ENCODE measurements at places on chromosomes 3 and 15.

GRCh38 chr15:70098461-70099166 is 897 bp upstream of the TLE3 start:
- DNase-seq, result peak; percentile 43

DNA sequence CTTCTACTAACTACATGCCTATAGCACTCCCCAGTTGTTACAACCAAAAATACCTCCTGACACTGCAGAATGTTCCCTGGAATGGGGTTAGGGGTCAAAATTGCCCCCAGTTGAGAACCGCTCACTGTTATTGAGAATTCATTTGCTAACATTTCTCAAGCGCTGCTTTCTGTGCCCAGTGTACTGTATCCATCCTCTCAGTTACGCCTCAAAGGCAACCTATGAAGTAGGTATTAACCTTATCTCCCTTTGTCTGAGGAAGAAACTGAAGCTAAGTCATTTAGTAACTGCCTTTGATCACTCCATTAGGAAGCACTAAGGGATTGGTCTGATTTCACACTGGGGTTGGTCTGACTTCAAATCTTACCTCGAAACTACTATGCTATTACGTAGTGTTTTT is 70.1 kb downstream of the CADPS start:
- no peak for DNase-seq

DNA sequence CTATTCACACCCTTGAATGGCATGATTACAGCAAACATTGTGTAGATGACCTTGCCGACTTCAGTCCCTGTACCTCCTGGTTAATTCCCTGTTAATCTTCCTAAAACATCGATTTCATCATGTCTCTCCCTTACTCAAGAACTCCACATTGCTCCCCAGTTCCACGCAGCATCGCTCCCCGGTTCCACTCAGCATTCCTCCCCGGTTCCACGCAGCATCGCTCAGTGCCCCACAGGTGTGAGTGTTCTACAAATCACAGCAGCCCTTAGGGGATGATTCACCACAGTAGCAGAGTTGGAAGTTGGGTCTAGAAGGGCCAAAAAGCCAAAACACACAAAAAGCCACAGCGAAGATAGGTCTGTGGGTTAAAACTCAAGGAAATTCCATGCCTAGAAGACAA is 8.6 kb upstream of the TNK2 start:
- no peak for DNase-seq

- DNase-seq, result no peak
These were observed 141.3 kb upstream of the UBE2E1 start for GRCh38 chr3:23664459-23664858.

DNA sequence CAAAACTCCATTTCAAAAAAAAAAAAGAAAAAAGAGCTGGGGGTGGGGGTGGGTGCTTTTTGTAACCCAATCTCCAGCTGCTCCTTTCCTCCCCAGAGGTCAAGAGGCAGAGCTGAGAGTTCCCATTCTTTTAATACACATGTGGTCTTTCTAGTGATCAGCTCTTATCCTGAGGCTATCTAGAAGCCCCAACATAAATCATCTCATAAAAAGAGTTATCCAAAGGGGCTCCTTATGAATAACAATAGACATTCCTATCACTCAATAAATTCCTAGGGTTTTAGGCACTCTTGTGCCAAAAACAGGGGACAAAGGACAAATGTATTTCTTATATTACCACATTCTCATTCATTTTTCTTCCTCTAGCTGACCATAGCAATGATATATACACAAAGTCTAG is 25.1 kb upstream of the GAP43 start:
- DNase-seq, result no peak

GRCh38 chr3:43013256-43013655 is 34.1 kb downstream of the GASK1A start:
- DNase-seq, result no peak

DNA sequence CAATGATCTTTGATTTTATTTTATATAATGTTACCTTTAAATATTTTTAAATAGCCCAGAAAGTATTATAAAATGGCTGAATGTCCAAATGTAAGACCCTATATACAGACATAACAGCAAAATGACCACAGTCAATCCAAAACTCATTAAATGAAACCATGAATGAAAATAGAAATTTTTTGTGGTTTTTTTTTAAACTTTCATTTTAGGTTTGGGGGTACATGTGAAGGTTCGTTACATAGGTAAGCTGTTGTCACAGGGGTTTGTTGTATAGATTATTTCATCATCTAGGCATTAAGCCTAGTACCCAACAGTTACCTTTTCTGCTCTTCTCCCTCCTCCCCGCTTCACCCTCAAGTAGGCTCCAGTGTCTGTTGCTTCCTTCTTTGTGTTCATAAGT is 108.8 kb downstream of the FAIM start:
- no peak for DNase-seq

DNA sequence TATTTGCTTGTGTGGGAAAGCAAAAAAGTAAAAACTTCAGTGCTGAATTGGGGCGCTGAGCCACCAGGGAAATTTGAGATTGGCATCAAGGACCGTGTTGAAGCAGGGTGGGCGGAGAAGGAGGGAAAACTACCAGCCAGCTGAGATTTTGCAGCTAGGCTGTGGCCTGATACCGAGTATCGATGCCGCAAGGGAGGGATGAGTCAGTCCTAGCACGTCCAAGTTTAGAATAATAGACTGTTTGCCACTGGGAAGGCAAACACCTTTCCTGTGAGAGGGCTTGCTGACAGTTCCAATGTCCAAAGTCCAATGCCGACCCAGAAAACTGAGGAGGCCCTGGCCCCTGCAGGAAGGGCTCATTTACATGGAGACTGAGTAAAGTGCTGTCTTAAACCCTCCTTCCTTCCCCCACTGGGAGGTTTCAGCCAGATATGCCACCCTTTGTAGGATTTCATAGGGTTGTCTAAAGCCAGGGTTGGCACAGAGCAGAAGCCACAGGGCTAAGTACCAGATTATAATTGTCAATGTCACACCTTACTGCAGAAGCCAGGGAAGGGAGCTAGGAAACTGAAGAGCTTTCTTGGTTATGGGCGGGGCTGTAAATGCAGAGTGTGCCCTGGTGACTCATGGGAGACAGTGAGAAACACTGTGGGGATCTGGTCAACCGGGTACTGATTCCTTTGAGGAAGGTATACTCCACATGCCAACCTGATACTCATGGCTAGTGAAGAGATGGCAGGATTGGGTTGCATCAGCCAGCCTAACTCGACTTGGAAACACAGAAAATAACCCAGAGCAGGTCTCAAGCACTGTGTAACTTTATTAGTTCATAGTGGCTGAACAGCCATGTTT is 28.4 kb upstream of the PIK3CB start:
- DNase-seq, result peak; percentile 66

- DNase-seq, result no peak
These were observed 10.9 kb upstream of the GPR171 start for GRCh38 chr3:151213881-151214280.

GRCh38 chr3:51720292-51721061 is 13.6 kb downstream of the GRM2 start:
- no peak for DNase-seq

DNA sequence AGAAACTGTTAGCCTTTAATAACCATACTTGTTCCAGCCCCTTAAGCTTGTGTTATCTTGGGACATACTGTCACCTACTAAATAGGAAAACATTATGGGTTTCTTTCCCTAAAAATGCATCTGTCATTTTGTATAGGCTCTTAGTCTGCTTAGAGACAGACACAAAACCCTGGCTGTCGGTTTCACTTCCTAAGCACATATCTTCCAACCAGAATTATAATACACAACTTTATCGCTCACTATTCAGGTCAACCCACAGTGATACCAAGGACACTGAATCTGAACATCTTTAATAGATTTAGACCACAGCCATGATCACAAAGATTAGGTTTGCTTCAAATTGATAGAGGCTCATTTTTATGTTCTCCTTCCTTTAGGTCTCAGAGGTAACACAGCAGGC is 111.8 kb downstream of the CFAP20DC start:
- DNase-seq, result no peak

GRCh38 chr15:100715571-100716455 is 113.4 kb downstream of the ASB7 start:
- DNase-seq, result no peak

- DNase-seq, result no peak
These were observed 166.9 kb upstream of the TPM1 start for GRCh38 chr15:62875626-62876021.

Data from dermis blood vessel endothelial cell (primary cell).